ENCODE measurements at places on chromosomes 5 and 9.

GRCh38 chr5:74889523-74890105 lies 23.4 kb upstream of the FAM169A start:
- DNase-seq, result no peak

DNA sequence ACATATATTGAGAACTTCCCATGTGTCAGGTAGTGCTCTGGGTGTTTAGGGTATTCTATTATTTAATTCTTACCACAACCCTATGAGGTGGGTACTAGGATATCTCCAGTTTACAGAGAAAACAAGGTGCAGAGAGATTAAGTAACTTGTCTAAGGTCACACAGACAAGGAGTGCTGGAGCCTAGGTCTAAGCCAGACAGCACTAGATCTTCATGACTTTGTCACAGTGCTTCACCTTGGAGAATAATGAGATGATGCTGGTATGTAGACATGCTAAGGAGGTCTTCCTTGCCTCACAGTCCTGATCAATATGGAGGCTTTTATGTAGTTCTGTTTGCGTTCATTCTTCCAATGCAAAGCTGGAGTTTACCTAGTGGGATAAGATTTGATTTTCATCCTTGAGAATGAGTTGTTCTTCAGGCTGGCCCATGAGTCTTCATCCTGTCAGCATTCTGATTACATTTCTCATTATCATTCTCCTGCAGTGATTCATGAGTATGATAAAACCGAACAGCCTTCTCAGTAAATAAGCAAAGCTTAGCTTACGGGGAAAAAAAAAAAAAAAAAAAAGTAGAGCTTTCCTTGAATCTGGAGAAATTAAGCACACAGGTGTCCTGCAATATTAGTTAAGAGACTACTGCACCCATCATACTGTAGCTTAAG lies 176.3 kb downstream of the C9orf152 start:
- no peak for DNase-seq

- DNase-seq, result no peak
Measured at GRCh38 chr5:179170606-179171005, 110.4 kb downstream of the ZNF354C start.

DNA sequence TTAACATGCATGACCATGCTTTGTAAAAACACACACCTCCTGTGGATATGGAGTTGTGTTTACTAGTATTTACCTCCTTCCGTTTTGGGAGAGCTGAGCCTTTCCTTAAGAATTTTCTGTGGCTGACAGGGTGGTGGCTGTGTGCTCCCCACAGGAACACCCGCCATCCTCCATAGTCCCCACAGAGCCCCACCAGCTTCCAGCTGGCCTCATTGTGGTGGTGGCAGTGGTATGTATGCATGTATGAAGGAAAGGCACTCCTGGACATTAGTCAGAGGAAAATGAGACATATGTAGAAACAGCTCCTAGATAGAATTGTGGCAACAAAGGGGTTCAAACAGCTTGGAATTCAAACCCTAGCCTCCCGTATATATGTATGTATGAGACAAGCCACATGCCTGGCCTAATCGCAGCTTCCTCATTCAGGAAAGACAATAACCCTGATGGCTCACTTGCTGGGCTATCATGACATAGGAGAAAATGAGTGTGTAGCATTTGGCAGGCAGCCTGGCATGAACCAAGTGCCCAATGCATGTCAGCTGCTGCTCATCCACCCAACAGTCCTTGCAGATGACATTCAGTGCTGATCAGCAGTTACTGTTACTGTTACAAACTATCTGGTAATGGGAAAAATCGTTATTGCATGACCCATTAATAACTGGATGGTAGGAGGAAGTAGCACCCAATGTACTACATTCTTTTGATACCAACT lies 459.7 kb downstream of the EBF1 start:
- DNase-seq, result no peak

DNA sequence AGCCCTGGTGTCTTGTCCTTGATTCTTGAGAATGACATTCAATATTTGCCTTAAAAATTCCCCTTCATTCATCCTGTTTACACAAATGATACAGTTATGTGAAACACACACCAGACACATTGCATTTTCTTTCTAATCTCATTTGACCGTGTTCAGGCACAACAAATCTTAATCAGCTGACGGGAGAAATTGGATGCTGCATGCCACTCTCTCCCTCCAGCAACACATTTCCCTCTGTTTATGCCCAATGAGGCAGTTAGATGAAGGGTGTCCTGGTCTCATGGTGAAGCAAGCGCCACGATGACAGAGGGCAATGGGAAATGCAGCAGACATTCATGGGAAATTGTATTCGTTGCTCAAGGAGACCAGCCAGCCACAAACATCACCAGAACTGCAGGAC lies 3.2 kb upstream of the FGF1 start:
- no peak for DNase-seq

GRCh38 chr9:8085986-8086385 lies 286.4 kb upstream of the DMAC1 start:
- no peak for DNase-seq

DNA sequence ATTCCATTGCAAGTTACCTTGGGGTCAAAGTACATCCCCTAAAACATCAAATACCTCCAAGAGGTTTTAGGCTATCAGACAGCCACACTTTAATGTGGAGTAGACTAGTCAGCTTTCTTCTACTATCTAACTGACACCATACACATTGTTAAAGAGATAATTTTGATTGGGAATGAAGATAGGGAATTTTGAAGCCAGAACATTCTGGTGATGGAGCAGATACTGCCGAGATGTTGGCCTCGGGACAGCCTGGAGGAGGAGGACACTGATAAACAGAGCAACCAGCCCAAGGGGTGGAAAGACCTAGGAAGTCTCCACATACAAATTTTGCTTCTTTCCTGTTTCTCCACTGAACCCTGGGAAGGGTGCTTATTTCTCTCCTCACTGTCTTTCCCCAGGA lies 14.9 kb downstream of the TJP2 start:
- no peak for DNase-seq

- peak; percentile 80 for DNase-seq
Measured at GRCh38 chr5:139642891-139643871, 5.0 kb upstream of the CXXC5 start.

DNA sequence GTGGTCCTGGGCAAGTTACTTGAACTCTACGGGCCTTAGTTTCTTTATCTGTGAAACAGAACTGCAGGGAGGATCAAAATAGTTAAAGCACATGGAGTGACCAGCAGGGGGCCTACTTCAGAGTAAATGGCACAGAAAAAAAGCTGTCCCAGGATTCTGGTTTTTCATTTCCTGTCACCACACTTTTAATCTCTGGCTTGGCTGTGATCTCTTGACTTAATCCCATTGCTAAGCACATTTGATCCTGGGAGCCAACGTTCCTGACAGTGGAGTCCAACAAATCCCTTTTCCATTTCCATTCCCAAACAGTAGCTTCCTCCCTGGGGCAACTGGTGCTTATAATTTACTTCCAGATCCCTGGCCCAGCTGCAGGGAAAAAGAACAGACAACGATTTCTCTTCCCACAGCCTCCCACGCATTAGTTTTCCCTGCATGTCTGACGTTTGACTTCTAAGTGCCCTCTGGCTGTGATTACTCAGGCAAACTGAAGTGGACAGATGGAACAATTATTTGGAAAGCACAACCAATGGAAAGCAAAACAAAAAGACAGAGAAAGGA lies 136.5 kb upstream of the STK32A start:
- peak; percentile 4 for DNase-seq
